ENCODE measurements at places on chromosomes 5 and 9. TPM values are rescaled to one million over a fixed set of nuclear protein-coding genes. Genes with fewer than 3 reads are reported as not detected.

The CER1 gene
- total RNA-seq, result not detected

The GNA14 gene
- not detected for total RNA-seq

The PCDHGB5 gene
- total RNA-seq, result 30.9 TPM

The PTGR1 gene
- 46.6 TPM for total RNA-seq

The SLC27A6 gene
- under 0.01 TPM for total RNA-seq

The IRGM gene
- not detected for total RNA-seq

The CDKN2A gene
- total RNA-seq, result 27.9 TPM

The CTNND2 gene
- under 0.01 TPM for total RNA-seq

The IL33 gene
- 470 TPM for total RNA-seq
